Aorta (tissue), 5 donors: ENCODE measurements at places on chromosomes 7 and 10. TPM values are rescaled to one million over a fixed set of nuclear protein-coding genes. Genes with fewer than 3 reads are reported as not detected.

WAPL gene
- 37.3 TPM for total RNA-seq

HECW1 gene
- 1.0 TPM for total RNA-seq

PSD gene
- 0.16 TPM for total RNA-seq

TAS2R4 gene
- 1.6 TPM for total RNA-seq

AVPI1 gene
- 17.1 TPM for total RNA-seq

CCL24 gene
- 2.4 TPM for total RNA-seq

BCL7B gene
- 68.2 TPM for total RNA-seq

PPP1R9A gene
- total RNA-seq, result 12.0 TPM

CALCR gene
- 0.27 TPM for total RNA-seq

SLC13A1 gene
- total RNA-seq, result not detected

NPSR1 gene
- not detected for total RNA-seq

FAM25G gene
- total RNA-seq, result not detected

BLNK gene
- total RNA-seq, result 20.2 TPM
